ENCODE measurements at places on chromosomes 12 and 14.

DNA sequence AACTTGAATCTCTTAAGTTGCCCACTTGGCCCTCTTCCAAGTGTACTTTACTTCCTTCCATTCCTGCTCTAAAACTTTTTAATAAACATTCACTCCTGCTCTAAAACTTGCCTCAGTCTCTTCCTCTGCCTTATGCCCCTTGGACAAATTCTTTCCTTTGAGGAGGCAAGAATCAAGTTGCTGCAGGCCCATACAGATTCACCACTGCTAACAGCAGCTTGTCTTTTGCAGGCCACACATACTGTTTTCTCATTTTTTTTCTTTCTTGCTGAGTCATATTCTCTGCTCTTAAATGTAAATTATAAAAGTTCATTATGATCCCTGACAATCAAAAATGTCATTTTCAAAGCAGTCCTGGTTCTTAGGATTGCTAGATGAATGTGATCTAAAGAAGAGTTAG lies 1820.8 kb upstream of the FLRT2 start:
- no peak for DNase-seq

DNA sequence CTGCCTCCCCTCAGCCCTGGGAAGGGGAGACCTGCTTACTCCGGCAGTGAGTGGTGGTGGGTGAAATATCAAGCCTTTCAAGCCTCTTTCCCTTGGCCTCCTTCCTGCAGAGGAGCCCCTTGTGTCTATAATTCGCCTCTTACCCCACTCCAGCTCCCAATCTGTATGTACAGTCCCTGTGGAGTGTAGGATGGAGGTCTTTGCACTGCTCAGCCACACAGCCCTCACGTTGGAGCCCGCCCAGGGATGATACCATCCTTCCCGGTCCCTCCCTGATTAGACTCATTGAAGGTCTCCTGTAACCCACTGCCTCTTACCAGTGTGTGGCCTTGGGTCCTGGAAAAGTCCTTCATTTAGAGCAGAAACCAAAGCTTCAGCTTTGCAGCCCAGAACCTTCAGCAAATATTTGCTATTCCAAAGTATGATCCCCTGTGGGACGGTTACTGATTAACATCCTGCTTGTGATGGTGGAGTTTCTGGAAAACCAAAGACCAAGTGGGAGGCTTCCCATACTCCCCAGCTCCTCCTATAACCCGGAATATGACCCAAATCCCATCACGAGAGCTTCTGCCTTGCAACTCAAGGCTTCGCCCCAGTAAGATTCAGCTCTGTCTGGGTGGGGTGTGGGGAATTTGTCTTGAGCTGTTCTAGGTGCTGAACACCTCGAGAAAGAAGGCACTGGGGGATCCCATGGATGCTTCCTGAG lies at the start of gene SERPINA10:
Gene SERPINA10 (minus strand): TSS at position 397 of the 706 bp plus-strand sequence. CDS start 2,675 bp downstream, outside the sequence.
- DNase-seq, result no peak

- DNase-seq, result no peak
Measured at GRCh38 chr14:60632777-60633176, 16.5 kb downstream of the SIX1 start.

GRCh38 chr12:40325349-40325960 lies 100.7 kb downstream of the LRRK2 start:
- peak; percentile 23 for DNase-seq

- DNase-seq, result peak; percentile 2
Measured at GRCh38 chr14:31122098-31122611, 85.4 kb downstream of the HECTD1 start.

- DNase-seq, result peak; percentile 30
Measured at GRCh38 chr12:24561882-24562770, 386.8 kb downstream of the BCAT1 start.

- no peak for DNase-seq
Measured at GRCh38 chr12:52632656-52633055, 14.3 kb upstream of the KRT73 start.

DNA sequence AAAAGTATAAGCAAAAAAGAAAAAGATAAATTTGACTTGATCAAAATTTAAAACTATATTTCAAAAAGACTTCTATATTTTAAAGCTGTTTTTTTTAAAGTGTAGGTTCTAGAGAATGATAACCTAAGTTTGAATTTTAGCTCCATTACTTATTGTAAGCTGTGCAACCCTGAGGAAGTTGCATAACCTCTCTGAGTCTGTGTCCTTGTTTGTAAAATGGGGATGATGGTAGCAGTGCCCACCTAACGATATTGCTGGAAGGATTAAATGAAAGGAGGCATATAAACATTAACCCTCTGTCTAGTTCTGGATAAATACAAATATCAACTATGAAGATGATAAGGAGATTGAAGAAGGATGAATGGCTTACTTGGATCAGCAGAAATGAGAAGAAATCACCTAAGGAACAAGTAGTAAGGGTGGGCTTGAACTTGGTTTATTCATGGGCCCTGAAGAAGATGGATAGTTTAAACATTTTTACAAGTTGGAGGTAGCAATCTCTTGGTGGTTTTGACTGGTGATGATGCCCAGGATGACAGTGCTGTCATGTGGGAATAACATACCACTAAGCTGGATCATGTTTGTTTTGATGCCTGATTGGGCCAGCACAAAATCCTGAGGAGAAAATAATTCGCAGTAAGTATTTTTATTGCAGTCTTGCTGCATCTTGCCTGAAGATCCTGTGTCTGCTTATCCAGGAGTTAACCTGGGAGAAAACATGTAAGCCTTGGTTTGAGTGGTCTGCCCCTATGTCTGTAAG lies 35.0 kb downstream of the TXNRD1 start:
- DNase-seq, result no peak

DNA sequence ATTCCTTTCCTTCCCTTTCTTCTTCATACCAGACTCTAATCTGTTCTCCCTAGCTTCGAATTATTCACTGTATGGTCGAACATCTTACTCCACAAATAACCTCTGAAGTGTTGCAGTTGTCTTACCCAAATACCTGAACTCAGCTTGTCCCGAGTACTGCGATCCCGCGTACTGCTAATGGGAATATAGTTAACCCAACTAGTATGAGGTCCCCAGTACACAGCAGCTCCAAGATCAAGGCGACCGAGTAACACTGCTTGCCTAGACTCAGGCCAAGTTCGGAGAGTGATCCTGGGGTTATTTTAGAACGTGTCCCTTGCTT lies 462 bp upstream of the ETNK1 start:
- no peak for DNase-seq

DNA sequence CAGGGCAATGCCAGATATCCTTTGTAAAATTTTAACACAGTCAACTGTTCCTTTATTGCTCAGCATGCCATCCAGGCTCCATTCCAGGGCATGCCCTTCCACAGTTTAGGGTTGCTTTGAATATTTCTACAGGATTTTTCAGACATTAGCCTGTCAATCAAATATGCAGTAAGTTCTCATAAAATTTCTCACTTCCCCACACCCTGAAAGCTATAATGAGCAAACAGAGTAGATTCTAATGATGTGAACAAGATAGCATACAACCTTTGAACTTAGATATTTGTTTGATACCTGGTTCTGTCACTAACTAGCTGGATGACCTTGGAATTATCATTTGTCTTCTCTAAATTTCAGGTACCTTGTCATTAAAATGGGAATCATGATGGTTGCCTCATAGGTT lies 251.2 kb downstream of the SYT1 start:
- no peak for DNase-seq

GRCh38 chr12:78530100-78530765 lies 334.3 kb upstream of the SYT1 start:
- DNase-seq, result peak; percentile 6

- DNase-seq, result no peak
Measured at GRCh38 chr12:94998326-94998725, 5.2 kb downstream of the NDUFA12 start.

GRCh38 chr12:41552588-41552987 lies 364.5 kb downstream of the PDZRN4 start:
- DNase-seq, result peak; percentile 0

GRCh38 chr14:25351269-25351668 lies 301.3 kb upstream of the STXBP6 start:
- no peak for DNase-seq

DNA sequence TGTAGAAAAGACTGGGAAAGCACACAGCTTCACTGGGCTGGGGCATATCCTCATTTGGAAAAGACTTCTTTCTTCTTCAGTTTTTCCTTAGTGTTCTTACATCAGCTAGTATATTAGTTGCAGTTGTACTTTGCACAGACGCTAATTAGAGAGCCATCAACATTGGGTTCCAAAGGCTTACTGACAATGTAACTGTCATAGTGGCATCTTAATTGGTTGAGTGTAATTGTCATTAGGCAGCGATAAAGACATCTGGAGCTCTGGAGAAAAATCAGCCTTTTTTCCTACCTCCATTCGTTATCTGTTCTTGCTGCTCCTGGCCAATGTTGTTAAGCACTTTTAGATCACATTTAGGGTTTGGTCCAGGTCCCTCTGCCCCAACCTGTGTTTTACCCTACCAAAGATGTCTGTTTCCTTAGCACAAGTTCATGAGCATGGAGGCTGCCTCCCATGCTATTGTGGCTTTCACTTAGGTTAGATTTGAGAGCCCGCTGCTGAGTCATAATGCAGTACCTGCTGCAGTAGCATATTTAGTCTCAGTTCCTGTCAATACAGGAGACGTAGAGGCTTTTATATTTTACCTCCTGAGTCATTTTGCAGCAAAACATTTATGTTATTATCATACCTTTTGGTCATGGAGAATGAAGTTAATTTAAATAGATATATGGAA lies 49.2 kb downstream of the FBXW8 start:
- no peak for DNase-seq

- DNase-seq, result peak; percentile 74
Measured at GRCh38 chr12:26789731-26790644, 43.0 kb downstream of the ITPR2 start.

GRCh38 chr12:110020956-110021355 lies 21.7 kb downstream of the ANKRD13A start:
- DNase-seq, result no peak

GRCh38 chr12:58950739-58951100 lies 30.4 kb upstream of the LRIG3 start:
- no peak for DNase-seq

GRCh38 chr14:24274101-24274543 lies 2.7 kb upstream of the RABGGTA start:
- no peak for DNase-seq

DNA sequence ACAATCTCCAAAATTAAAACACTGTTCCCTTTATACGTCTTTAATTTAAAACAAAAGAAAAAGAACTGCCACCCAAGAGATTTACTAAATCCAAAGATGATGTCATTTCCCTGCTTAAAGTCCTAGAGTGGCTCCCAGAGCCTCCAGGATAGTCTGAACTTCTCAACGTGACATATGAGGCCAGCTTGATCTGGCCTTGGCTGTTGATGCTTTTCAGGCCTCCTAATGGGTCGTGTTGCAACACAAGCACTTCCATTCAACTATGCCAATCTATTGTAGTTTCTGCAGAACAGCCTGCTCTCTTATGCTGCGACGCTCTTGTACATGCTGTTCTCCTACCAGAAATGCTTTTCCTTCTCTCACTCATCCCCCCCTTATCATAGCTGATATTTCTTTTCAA lies 35.7 kb downstream of the LGR5 start:
- DNase-seq, result peak; percentile 67

DNA sequence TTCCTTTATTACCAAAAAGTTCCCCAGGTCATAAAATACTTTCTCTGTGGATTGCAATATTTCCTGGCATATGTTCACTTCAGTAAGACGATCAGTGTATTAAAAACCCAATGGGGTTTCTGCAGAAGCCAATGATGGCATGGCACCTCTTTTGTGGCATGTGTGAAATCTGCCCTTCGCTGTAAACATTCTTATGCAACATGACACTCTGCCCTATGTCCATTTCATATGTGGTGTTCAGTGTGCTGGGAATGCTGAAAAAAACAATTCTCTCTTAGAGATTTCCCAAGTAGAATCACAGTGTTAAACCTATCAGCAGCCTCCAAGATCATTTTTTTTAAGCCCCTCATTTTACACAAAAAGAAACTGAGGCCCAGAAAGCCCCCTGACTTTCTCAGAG lies 2.3 kb upstream of the MYBPC1 start:
- DNase-seq, result no peak

- no peak for DNase-seq
Measured at GRCh38 chr12:114397978-114398881, 7.7 kb downstream of the TBX5 start.

DNA sequence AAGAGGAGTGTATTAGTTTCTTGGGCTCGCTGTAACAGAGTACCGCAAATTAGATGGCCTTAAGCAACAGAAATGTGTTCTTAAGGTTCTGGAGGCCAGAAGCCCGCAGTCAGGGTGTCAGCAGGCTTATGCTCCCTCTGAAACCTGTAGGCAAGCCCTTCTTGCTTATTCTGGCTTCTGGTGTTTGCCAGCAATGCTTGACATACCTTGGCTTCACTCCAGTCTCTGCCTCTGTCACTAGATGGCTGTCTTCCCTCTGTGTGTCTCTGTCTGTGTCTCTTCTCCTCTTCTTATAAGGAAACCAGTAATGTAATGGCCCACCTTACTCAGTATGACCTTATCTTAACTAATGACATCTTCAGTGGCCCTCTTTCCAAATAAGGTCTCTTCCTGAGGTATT lies 85.1 kb downstream of the DERA start:
- peak; percentile 83 for DNase-seq

DNA sequence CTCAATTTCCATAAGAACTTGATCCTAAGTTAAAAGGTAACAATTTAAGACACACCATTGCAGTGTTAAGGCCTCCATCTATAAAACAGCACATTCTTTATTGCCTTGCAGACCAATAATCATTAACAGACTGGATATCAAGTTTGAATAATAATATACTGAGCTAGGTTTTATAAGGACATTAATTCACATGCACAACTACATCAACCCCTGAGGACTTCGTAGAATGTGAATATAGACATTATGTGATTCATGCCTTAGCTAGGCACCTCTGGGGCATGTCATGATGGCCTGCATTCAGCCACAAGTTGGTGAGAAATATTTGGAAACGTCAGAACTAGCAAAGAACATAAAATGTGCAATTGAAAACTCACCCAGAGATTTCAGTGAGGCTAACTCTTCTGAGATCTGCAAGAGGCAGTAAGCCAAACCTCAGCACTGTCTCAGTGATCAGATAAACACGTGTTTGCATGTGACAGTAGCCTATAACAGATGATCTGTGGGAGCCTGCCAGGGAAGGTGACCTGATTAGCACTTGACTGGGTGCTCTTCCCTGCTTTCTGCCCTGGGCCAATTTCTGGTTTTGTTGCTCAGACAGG lies 492.2 kb downstream of the FLRT2 start:
- DNase-seq, result peak; percentile 88
